ENCODE measurements at places on chromosomes 2 and 18.

DNA sequence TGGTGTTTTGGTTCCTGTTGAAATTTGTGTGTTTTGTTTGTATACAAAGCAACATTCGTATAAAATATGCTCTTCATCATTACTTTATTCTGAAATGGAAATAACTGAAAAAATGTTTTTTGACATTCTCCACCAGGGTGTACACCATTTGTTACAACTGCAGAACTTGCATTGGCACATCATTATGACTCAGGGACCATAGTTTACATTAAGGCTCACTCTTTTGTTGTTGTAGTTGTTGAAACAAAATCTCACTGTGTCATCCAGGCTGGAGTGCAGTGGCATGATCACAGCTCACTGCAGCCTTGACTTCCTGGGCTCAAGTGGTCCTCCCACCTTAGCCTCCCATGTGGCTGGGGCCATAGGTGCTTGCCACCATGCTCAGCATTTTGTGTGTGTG lies 676.6 kb downstream of the TDRD15 start:
- no peak for DNase-seq

GRCh38 chr2:138035608-138036217 lies 71.4 kb downstream of the HNMT start:
- no peak for DNase-seq

DNA sequence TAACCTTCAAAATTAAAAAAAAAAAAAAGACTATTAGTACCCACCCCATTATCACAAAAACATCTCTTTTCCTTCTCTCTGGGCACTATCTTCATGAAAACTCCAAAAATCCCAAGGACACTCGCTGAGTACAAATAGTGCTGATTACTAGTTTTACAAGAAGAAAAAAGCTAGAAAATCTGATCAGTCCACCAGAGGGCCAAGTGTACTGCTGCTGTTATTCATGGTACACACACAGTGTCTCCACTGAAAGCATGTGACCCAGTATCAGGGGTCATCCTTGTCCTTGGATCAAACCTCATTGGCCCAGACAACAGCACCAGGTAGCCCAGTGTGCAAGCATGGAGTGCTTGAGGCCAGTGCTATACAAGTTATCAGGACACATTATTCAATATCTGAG lies 382.7 kb upstream of the KLHL29 start:
- DNase-seq: no peak

DNA sequence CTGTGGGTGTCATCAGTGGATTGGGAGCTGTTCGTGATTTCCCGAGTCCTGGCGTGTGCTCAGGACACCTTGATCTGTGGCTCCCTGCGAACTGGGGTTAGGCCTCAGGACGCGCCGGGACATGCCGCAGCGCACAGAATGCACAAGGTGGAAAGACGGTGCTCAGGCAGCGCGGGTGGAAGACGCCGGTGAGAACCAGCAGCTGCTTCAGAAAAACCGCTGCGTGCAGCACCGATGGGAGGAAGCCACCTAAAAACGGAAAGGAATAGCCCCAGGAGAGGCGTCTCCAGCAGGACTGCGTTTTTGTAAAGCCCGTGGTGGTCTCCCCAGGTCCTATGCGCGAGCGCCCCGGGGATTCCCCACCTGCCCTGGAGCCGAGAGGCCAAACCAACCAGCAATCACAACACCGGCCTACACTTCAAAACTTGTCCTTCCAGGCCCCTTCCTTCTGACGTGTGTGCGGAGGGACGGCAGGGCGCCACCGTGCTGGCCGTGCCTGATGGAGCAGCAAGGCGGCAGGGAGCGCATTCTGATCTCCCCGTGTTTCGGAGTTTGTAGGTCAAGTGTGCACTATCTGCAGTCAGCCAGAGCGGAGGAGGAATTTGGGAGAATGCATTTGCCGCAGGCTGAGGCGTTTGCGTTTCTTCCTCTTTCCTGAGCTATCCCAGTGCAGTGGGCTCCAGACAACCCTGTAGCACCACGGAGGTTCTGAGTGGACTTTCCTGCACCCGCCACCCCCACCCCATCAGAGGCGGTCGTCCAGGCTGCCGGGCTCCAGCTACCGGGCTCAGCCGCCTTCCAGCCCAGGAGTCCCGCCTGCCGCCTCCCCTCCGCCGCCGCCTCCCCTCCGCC lies 32.2 kb downstream of the RTP5 start:
- no peak for DNase-seq

DNA sequence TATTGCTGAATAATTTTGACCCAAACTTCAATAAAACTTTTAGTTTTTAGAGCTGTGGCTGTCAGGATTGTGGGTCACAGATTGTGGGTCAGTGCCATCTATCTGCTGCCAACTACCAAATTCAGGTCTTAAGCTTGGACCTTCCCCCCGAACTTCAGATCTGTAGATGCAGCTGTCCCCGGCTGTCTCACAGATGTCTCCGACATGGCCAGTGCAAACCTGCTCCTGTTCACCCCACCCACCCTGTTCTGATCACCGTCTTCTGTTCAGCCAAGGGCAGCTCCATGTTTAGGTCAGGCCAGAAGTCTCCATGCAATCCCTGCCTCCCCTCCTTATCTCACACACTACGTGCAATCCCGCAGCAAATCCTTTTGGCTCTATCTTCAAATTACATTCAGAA lies 175.0 kb downstream of the PRKCE start:
- no peak for DNase-seq

DNA sequence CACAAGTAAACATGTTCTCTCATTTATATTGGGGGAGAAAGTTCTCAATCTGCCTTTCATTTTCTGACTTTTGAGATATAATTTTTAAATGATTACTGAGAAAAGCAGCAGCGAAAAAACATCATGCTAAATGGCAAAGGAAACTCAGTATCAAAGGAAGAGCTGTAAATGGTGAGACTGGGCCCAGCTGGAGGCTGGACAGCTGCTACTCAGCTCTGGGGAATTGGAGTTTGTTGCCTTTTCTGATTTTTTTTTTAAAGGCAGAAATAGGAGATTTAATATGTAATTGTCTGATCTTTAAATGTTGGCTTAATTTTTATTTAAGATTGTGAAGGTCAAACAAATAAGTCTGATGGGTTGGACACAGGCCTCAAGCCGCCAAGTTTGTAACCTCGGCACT lies 137.1 kb upstream of the TACR1 start:
- DNase-seq: no peak

DNA sequence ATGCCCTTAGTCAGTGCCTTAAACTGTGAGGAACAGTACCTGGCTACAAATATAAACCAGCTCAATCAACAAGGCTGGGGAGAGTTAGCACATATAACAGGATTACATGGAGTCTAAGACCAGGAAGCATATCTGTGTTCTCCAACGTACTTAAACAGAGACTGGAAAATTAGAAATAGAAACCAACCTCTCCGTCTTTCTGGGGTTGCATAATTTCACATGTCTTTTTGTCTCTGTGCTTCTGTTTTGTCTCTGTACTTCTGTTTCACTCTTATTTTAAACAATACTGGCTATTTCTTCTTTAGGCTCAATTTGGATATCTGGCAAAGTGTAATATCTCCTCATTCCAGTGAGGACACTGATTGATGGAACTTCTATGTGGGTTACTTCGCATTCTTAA lies 749.0 kb upstream of the ZEB2 start:
- DNase-seq: no peak

GRCh38 chr2:64488050-64488974 lies 34.4 kb downstream of the LGALSL start:
- DNase-seq: peak; percentile 14

DNA sequence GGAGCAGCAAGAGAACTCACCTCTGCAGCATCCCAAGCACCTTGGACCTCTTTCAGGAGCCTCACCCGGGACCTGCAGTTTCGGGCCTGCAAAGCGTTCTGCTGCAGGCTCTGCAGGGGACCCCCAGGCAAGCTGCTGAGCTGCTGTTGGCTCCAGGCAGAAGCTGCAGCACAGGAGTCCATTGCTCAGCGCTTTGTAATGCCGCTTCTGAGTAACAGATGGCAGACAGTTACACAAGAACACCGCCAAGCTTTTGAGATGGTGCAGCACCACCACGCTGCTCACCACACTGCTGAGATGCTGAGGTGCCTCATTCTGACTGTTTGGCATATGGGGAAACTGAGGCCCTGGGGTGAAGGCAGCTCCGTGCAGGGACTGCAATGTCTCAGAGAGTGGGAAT lies 1.9 kb upstream of the GALNT14 start:
- no peak for DNase-seq

GRCh38 chr2:126038861-126039260 lies 617.1 kb upstream of the GYPC start:
- no peak for DNase-seq

GRCh38 chr2:46435796-46436360 lies 43.5 kb upstream of the TMEM247 start:
- DNase-seq: no peak

DNA sequence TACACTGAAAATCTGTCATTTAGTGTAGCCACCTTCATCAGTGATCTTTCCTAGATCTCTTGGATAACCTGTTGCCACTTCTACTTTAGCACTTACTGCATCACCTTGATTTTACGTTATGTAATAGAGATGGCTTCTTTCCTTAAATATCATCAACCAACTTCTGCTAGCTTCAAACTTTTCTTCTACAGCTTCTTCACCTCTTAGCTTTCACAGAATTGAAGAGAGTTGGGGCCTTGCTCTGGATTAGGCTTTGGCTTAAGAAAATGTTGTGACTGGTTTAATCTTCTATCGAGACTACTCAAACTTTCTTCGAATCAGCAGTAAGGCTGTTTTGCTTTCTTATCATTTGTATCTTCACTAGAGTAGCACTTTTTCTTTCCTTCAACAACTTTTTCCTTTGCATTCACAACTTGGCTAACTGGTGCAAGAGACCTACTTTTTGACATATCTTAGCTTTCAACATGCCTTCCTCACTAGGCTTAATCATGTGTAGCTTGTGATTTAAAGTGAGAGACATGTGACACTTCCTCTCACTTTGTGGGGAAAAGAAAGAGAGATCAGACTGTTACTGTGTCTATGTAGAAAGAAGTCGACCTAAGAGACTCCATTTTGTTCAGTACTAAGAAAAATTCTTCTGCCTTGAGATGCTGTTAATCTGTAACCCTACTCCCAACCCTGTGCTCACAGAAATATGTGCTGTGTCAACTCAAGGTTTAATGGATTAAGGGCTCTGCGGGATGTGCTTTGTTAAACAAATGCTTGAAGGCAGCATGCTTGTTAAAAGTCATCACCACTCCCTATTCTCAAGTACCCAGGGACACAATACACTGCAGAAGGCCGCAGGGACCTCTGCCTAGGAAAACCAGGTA lies 99.6 kb downstream of the ATL2 start:
- no peak for DNase-seq

DNA sequence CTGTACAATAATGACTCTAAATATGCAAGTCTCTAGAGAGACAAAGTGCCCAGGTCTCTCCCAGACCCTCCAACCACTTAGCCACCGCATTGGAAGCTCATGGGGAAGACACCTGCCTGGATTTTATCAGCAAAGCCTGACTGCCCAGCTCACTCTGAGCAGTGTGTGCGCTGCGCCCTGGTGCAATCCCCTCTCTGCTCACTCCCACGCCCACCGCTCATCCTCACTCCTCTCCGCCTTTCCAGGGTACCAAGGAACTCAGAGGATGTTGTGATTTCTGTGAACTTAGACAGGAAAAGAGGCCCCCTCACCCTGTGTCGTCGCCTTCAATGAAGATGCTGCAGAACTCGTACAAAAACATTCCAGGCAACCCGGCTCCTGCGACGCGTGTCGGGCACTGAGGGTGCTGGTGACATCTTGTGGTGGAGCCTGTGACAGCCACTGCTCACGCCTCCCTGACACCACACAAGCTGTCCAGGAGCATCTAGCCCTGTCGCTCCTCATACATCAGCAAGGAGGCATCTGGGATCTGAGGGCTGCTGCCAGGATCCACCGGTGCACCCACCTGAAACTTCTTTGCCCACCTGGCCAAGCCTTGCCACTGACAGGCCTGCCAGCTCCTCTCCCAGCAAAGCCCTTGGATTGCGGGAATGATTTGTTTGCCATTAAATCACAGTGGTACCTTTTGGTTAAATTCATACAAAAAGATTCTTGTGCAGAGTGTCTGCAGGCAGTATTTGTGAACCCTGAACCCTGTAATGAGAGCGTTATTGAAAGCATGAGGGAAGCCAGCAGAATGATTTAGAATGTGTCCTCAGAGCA lies 220.4 kb downstream of the ZNF516 start:
- DNase-seq: no peak

GRCh38 chr2:218047536-218048225 lies 21.4 kb upstream of the RUFY4 start:
- DNase-seq: no peak

GRCh38 chr2:123870206-123870880 lies 154.7 kb upstream of the CNTNAP5 start:
- DNase-seq: no peak

DNA sequence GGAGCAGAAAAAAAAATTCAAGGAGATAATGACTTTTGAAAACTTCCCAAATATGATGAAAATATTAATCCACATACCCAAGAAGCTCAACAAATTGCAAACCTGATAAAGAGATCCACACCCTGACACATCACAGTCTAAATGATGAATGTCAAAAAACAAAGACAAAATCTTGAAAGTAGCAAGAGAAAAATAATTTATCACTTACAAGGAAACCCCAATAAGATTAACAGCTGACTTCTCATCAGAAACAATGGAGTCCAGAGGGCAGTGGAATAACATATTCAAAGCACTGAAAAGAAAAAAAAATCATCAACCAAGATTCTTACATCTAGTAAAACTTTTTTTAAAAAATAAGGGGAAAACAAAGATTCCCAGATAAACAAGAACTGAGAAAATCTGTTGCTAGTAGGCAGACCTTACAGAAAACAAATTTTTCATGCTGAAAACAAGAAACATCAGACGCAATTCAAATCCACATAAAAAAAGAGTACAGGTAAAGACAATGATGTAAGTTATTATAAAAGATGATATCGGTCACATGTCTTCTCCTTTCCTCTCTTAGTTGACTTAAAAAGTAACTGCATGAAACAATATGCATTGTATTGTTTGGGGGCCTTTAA lies 21.3 kb downstream of the SLC66A2 start:
- DNase-seq: no peak

- no peak for DNase-seq
Measured at GRCh38 chr2:203394519-203395227, 66.5 kb downstream of the ABI2 start.

- DNase-seq: peak; percentile 59
Measured at GRCh38 chr18:68623342-68623741, 91.6 kb downstream of the TMX3 start.

GRCh38 chr2:235898766-235899165 lies 269.4 kb downstream of the GBX2 start:
- no peak for DNase-seq

DNA sequence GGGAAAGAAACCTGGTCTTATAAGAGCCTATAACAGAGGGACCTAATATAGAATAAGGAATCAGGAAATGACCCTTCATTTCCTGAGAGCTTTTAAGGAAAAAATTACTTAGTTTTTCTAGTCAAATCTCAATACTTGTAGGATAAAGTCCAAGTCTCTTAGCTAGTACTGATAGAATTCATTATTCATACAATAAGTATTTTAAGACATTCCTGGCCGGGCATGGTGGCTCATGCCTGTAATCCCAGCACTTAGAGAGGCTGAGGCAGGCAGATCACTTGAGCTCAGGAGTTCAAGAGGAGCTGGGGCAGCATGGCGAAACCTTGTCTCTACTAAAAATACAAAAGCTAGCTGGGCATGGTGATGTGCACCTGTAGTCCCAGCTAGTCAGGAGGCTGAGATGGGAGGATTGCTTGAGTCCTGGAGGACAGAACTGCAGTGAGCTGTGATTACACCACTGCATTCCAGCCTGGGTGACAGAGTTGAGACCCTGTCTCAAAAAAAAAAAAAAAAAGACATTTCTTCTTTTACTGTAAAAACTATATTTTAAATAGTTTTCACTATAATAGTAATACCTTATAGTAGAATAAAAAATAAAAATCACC lies 3.2 kb downstream of the RAB3GAP1 start:
- peak; percentile 27 for DNase-seq
